ENCODE measurements at places on chromosomes 1 and 21. TPM values are rescaled to one million over a fixed set of nuclear protein-coding genes. Genes with fewer than 3 reads are reported as not detected.
A peak's percentile ranks its signal among the peaks of the same experiment; 100 is the strongest.

DNA sequence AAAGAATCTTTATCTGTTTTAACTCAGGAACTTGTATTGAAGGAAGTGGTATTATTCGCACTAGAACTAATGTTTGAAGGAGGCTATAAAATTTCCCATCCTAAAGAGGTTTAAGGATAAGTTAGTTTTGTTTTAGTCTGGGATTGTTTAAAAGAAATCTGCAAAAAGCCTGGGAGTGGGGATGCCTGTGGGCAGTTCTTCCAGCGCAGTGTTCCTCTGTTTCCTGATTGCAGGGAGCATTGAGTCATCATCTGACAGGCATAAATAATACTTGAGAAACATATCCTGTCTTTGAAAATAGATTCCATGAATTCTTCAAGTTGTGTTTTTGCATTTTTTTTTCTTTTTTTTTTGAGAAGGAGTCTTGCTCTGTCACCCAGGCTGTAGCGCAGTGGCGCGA, 350.8 kb upstream of the PTBP2 start:
- H3K4me3 ChIP-seq, result no peak overlapping the region
- H3K27me3 ChIP-seq, result no peaks in the 10 kb centered on the region
- no peaks in the 10 kb centered on the region for H3K36me3 ChIP-seq
- DNase-seq, result no peak

GRCh38 chr1:17819129-17819802, 64.1 kb downstream of the ACTL8 start:
- H3K4me3 ChIP-seq, result no peak overlapping the region
- H3K4me1 ChIP-seq, result no peaks in the 10 kb centered on the region
- no peaks in the 10 kb centered on the region for H3K27me3 ChIP-seq
- H3K27ac ChIP-seq, result no peak overlapping the region
- H3K36me3 ChIP-seq, result no peaks in the 10 kb centered on the region
- DNase-seq, result no peak

DNA sequence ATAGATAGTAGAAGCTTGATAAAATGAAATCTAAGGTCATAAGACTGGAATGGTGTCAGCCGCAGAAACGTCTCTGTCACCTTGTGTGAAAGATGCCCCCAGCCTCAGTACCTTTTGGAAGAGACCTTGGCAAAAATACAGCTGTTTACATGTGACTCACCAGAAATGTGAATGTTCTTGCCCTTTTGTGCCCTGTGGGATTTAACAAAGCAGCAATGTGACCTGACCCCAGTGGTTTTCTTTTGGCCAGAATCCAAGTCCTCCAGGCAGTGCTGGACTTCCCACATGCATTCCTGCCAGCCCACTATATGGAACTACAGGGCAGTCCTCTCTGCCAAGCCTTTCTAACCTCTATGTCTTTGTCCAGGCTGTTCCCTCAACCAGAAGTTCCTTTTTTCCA, 27.2 kb upstream of the LRRC8C start:
- H3K27ac ChIP-seq, result no peak overlapping the region
- H3K27me3 ChIP-seq, result no peaks in the 10 kb centered on the region
- no peaks in the 10 kb centered on the region for H3K4me1 ChIP-seq
- no peaks in the 10 kb centered on the region for H3K36me3 ChIP-seq
- no peak for DNase-seq
- H3K4me3 ChIP-seq, result no peak overlapping the region

- H3K36me3 ChIP-seq, result no peaks in the 10 kb centered on the region
- no peaks in the 10 kb centered on the region for H3K27me3 ChIP-seq
- no peak overlapping the region for H3K27ac ChIP-seq
- no peak overlapping the region for H3K4me3 ChIP-seq
- no peak for DNase-seq
These were observed 135.8 kb upstream of the B3GALT2 start for GRCh38 chr1:193322211-193322610.

- no peaks in the 10 kb centered on the region for H3K4me1 ChIP-seq
- H3K27ac ChIP-seq, result no peak overlapping the region
- H3K4me3 ChIP-seq, result no peak overlapping the region
- H3K36me3 ChIP-seq, result no peaks in the 10 kb centered on the region
- DNase-seq, result no peak
- no peaks in the 10 kb centered on the region for H3K27me3 ChIP-seq
These were observed 122.2 kb upstream of the ADGRL4 start for GRCh38 chr1:79128722-79129121.

The PAPPA2 gene
- 0.36 TPM for total RNA-seq

DNA sequence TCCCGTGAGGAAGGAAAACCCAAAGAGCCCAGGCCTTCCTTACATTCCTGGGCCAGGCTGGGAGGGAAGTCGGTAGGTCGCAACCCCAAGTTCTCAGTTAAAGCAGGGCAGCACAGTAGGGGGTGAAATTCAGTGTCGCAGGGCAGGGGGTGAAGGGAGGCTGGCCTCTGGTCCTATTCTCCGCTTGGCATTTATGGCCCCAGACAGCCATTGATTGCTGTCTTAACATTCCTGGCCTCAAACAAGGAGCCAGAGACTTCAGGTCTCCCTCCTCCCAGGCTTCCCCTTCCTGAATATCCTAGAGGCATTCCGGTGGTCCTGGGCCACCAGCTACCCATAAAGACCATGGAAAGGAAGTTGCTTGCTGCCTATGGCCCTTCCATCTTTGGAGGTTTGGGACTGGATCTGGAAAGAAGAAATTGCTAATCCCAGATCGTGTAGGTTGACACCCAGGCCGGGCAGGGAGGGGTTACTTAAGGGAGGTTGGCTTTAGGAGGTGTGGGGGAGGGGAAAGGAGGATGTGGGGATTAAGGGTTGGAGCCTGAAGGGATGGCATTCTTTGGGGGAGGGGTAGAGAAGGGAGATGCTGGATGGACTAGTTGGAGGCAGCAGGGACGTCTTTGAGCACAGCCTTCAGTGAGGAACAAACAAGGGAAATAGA, 1.7 kb downstream of the LIN28A start:
- no peaks in the 10 kb centered on the region for H3K4me1 ChIP-seq
- no peaks in the 10 kb centered on the region for H3K36me3 ChIP-seq
- DNase-seq, result no peak
- no peak overlapping the region for H3K4me3 ChIP-seq
- no peak overlapping the region for H3K27ac ChIP-seq

- peaks cover 39% of the 10 kb centered on the region for H3K27me3 ChIP-seq
- peaks cover 7% of the 10 kb centered on the region for H3K4me1 ChIP-seq
- no peaks in the 10 kb centered on the region for H3K36me3 ChIP-seq
- DNase-seq, result no peak
- H3K27ac ChIP-seq, result no peak overlapping the region
These were observed 7.1 kb downstream of the GFI1 start for GRCh38 chr1:92479587-92479986.

DNA sequence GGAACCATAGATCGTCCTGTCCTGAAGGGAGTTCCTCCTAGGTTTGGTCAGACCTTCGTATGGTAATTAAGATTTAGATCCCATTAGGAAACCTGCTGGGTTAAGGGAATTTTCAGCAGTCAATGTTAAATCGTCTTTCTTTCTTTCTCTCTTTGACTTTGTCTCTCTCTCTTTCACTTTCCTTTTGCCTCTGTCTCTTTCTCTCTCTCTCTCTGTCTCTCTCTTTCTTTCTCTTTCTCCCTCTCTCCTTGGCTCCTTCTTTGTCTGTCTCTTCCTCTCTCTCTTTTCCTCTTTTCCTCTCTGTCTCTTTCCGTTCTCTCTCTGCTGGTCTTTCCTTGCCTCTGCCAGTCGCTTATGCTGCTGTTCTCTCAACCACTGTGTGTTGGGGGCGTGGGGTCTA, 8.7 kb downstream of the OR2W3 start:
- H3K36me3 ChIP-seq, result no peaks in the 10 kb centered on the region
- H3K4me1 ChIP-seq, result no peaks in the 10 kb centered on the region
- no peak overlapping the region for H3K4me3 ChIP-seq
- no peaks in the 10 kb centered on the region for H3K27me3 ChIP-seq
- H3K27ac ChIP-seq, result no peak overlapping the region

The MTFR1L gene
- total RNA-seq, result 82.2 TPM

GRCh38 chr1:184954232-184954995, 19.9 kb downstream of the NIBAN1 start:
- H3K27me3 ChIP-seq, result no peaks in the 10 kb centered on the region
- no peak overlapping the region for H3K4me3 ChIP-seq
- H3K27ac ChIP-seq, result no peak overlapping the region
- no peak for DNase-seq
- no peaks in the 10 kb centered on the region for H3K4me1 ChIP-seq

The LCE2C gene
- not detected for total RNA-seq

The FLAD1 gene
- total RNA-seq, result 31.5 TPM

DNA sequence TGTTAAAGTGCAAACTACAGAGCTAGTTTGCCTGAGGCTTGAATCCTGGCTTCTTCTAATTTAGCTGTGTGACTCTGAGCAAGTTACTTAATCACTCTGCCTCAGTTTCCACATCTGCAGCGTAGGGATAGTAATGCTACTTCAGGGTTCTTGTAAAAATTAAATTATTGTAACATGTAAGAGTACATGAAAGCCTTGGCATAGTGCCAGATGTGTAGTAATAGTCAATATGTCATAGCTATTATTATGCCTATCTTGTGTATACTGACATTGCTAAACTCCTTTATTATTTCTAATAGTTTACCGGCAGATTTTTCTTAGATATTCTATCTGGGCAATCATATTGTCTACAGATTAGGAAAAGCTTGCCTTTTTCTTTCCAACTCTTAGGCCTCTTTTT, 6.8 kb upstream of the TADA1 start:
- no peak for DNase-seq
- H3K4me1 ChIP-seq, result no peaks in the 10 kb centered on the region
- H3K27ac ChIP-seq, result no peak overlapping the region

DNA sequence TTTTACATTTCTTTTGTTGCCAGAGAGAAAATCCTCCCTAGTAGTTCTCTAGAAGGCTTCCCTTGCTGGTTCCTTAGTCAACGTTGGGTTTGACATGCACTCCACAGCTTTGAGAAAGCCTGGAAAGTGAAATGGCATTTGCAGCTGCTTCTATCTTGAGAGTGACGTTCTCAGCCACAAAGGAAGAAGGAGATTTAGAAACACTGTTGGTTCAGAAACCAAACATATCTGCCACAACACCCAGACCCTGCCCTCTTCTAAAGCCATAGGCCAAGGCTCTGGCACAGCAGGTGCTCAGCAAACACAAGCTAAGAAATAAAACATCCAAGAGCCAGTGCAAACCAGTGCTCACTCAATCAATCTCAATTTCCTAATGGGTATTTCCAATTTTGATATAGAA, 121.4 kb downstream of the CCDC185 start:
- DNase-seq, result no peak
- H3K4me1 ChIP-seq, result no peaks in the 10 kb centered on the region
- H3K27ac ChIP-seq, result no peak overlapping the region
- no peaks in the 10 kb centered on the region for H3K27me3 ChIP-seq

The YTHDF2 gene
- 86.5 TPM for total RNA-seq

The CACNA1S gene
- not detected for total RNA-seq

DNA sequence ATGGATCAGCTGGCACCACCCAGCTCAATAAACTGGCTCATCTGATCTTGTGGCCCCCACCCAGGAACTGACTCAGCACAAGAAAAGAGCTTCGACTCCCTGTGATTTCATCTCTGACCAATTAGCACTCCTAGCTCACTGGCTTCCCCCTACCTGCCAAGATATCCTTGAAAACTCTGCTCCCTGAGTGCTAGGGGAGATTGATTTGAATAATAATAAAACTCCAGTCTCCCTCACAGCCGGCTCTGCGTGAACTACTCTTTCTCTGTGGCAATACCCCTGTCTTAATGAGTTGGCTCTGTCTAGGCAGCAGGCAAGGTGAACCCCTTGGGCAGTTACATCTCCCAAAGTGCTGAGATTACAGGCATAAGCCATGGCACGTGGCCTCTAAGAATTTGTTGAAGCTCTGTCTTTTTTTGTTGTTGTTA, 11.8 kb upstream of the RHBDL2 start:
- H3K4me3 ChIP-seq, result no peak overlapping the region
- no peaks in the 10 kb centered on the region for H3K27me3 ChIP-seq
- no peaks in the 10 kb centered on the region for H3K36me3 ChIP-seq

The SYDE2 gene
- 8.4 TPM for total RNA-seq

DNA sequence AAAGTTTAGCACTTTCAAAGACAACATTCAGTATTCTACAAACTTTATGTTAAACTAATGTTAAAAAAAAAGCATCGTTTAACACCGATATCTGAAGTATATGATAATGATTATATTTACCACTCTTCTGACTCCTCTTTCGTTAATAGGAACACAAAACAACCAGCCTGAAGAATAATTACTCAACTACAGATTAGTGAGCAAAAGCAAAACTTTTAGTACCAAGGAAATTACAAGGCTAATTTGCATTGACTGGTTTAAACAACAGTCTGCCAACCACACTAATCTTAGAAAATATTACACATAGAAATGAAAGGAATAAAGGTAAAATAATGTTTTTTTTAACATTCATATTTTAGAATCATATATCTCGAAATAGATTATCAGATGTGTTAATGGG, 500.7 kb downstream of the LMO4 start:
- no peaks in the 10 kb centered on the region for H3K4me1 ChIP-seq
- no peak for DNase-seq
- no peaks in the 10 kb centered on the region for H3K36me3 ChIP-seq
- H3K27ac ChIP-seq, result no peak overlapping the region
- no peak overlapping the region for H3K4me3 ChIP-seq

The SPRR2E gene
- not detected for total RNA-seq

GRCh38 chr1:228689255-228689654, 46.0 kb upstream of the RHOU start:
- no peak for DNase-seq
- H3K27me3 ChIP-seq, result no peaks in the 10 kb centered on the region
- H3K27ac ChIP-seq, result no peak overlapping the region
- H3K4me3 ChIP-seq, result no peak overlapping the region

GRCh38 chr21:43645136-43645891, 14.0 kb downstream of the HSF2BP start:
- DNase-seq, result peak; percentile 64
- no peak overlapping the region for H3K4me3 ChIP-seq
- H3K4me1 ChIP-seq, result no peaks in the 10 kb centered on the region
- no peaks in the 10 kb centered on the region for H3K36me3 ChIP-seq
- H3K27me3 ChIP-seq, result no peaks in the 10 kb centered on the region

DNA sequence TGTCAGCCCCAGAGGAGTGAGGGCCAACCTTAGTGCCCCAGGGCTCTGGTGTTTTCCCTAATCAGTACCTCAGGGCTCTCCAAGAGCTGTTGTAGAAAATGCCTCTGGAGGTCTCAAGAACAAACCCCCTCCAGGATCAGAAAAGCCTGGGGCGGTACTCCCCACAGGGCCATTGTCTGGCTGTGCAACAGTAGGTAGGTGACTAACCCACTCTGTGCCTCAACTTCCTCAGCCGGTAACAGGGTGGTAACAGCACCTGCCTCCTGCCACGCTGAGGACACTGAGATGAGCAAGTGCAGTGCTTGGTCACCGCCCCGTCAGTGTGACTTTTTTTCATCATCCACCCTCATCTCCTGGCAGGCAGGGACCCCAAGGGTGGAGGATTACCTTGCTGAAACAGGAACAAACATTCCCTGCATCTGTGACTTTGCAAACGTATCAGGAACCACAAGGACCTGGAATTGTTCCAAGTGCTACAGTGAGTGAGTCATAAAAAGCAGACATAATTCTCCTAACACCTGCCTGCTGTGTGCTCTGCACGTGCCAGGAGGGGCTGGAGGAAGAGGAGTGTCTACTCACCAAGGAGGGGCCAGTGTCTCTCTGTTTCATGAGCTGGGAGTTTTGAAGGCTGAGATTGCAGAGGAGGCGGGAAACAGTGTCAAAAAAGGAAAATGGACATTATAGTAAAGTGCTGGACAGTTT, 440.8 kb downstream of the NPHP4 start:
- H3K27ac ChIP-seq, result no peak overlapping the region
- no peak overlapping the region for H3K4me3 ChIP-seq
- H3K4me1 ChIP-seq, result no peaks in the 10 kb centered on the region
- no peaks in the 10 kb centered on the region for H3K36me3 ChIP-seq
- DNase-seq, result peak; percentile 37

The ANXA9 gene
- total RNA-seq, result 1.1 TPM

GRCh38 chr1:63403386-63403785, 36.0 kb downstream of the ALG6 start:
- H3K27ac ChIP-seq, result no peak overlapping the region
- DNase-seq, result no peak
- H3K36me3 ChIP-seq, result no peaks in the 10 kb centered on the region
- H3K4me1 ChIP-seq, result no peaks in the 10 kb centered on the region
- no peaks in the 10 kb centered on the region for H3K27me3 ChIP-seq

Measured in prostate gland (tissue), 2 donors.